ENCODE measurements at places on chromosomes 7 and 10. TPM values are rescaled to one million over a fixed set of nuclear protein-coding genes. Genes with fewer than 3 reads are reported as not detected.

The RAPGEF5 gene
- 62.8 TPM for total RNA-seq

The CDK1 gene
- 1.6 TPM for total RNA-seq

The MYH16 gene
- not detected for total RNA-seq

The LDB3 gene
- 4.9 TPM for total RNA-seq

The NFKB2 gene
- total RNA-seq = 64.1 TPM

The WNT16 gene
- total RNA-seq = not detected

Measured in sciatic nerve (tissue), 2 donors.